ENCODE measurements at places on chromosomes 2 and 18.

DNA sequence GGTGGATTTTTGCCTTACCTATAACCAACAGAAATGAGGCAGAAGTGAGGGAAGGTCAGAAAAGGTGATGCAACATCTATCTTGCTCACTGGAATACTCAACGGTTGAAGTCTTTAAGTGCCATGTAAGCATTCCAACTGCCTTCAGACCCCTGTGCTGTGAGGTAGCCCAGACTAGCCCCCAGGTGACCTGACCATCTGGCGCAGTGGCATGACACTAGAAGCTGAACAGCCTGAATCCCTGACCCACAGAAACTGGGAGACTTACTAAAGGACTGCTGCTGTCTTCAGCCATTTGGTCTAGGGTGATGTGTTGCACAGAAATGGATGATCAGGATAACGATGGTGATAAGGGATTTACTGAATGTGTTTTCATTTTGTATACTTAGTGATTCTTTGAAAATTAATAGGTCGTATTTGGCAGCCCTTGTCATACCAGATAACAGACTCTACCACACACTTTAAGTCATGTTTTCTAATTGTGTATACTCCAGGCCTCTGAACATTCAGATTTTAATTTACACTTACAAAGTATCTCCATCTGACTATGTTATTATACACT is 161.5 kb downstream of the STK39 start:
- DNase-seq: no peak

DNA sequence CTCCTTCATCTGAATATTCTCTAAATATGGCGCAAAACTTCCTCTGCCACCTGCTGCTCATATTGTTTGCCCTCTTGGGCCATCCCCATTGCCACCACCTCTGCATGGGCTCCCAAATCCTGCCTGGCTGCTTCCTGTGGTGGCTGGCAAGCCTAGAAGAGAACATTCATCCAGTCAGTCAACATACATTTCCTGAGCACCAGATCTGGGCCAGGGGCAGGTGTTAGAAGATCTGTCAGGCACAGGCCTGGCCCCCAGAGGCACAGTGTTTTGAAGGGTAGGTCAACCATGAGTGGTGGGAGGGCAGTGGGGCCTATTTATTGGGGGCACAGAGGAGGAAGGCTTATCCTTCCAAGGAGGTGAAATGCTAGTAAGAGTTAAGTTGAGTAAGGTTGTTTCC is 73.2 kb downstream of the TMEM247 start:
- no peak for DNase-seq

- no peak for DNase-seq
Measured at GRCh38 chr2:7017671-7018281, 100.6 kb downstream of the RNF144A start.

- DNase-seq: no peak
Measured at GRCh38 chr2:216318521-216318874, 53.8 kb downstream of the MARCHF4 start.

DNA sequence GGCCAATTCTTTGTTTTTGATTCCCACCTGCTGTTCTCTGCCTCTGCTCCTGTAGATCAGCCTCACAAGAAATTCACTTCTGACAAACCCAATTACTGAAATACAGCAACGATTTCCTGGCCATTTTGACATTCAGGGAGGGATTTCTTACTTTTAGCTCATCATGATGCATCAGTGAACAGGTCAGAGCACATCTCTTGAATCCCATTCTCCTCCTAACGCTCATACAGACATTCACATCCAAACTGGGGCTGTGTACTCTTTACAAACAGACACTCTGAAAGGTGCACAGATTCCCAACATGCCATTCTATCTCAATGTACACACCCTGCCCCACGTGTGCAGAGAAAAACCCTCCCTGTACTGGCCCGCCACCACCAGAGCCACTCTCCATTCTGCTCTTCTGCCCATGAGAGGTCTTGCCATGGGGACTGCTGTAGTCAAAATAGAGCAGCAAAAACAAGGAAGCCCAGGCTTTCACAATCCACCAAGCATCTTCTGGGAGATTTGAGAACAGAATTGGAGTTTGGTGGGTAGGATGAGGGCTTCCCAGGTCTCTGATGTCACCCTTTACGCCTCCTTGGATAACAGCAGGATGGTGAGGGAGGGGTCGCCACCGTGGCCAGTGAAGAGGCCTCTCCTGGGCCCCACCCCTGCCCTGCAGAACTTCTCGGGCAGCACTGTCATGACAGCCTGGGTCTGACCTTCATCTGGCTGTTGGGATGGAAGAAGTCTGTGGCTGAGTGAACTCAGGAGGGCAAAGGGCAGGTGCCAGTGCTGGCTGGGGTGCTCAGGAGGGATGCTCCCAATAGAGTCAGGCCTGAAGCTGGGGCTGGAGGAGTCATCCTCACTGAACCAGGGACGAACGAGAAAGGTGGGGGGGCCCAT is 41.9 kb upstream of the ZFP36L2 start:
- no peak for DNase-seq

DNA sequence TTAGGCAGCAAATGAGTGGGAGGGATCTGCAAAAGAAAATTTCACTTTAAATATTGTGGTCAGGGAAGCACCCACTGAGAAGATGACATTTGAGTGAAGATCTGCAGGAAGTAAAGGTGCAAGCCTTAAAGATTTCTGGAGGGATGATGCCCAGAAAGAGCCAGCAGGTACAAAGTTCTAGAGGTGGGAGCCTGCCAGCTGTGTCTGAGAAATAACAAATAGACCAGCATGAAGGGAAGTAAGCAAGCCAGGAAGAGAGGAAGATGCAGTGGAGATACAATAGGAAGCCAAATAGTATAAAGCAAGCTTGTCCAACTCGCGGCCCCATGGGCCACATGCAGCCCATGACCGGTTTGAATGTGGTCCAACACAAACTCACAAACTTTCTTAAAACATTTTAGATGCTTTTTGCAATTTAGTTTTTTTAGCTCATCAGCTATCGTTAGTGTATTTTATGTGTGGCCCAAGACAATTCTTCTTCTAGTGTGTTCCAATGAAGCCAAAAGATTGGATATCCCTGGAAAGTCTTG is 489.9 kb downstream of the DCC start:
- DNase-seq: no peak

DNA sequence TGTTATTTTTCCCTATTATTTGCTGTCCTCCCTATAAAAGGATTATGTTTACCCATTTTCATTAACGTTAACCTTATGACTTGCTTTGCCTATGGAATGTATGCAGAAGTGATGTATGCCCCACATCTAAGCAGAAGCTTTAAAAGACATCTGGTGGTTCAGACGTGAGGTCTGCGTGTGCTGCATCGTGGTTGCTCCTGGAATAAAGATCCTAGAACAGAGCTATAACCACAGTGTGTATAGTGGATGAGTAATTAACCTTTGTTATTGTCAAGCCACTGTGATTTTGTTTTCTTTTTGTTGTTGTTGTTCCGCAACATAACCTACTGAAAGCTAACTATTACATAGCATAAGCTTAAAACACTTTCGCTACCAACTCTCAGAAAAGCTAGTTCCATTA is 20.9 kb upstream of the CFAP36 start:
- DNase-seq: no peak

DNA sequence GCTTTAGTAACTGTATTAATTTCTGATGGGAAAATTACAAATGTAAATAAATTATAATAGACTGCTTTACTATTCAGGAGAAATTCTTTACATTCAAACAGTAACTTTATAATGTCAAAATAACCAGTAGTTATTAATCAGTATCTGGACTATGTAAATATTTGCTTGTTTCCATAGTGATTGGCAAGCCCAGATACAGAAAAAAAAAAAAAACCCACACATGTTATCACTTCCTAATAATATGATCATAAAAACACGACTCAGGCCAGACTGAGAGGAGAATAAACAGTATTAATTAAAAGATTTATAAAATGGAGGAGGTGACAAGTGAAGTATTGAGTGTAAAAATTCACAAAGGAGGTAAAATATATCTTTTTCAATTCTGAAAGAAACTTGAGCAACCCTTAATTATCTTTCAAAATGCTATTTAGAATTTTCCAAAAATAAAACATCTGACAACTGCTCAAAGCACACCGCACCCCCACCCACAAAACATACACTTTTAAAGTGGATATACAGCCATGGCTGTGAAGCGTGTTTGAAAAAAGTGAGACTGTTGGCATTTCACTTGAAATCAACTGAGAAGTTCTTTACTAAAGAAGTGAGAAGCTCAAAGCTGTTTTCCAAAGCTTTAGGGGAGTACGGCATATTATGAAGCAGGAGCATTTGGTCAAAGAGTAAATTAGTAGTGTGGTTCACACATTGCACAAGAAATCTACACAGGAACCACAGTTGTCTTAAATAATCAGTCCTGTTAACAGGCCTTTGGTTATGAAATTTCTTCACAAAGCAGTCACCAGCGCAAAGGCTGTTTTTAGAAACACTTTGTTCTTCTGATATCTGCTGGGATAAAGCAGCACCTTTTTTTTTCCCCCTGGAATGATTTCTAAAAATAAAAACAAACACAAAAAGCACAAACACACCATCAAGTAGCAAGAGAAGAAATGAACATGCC is 475.8 kb downstream of the TXNL1 start:
- no peak for DNase-seq

DNA sequence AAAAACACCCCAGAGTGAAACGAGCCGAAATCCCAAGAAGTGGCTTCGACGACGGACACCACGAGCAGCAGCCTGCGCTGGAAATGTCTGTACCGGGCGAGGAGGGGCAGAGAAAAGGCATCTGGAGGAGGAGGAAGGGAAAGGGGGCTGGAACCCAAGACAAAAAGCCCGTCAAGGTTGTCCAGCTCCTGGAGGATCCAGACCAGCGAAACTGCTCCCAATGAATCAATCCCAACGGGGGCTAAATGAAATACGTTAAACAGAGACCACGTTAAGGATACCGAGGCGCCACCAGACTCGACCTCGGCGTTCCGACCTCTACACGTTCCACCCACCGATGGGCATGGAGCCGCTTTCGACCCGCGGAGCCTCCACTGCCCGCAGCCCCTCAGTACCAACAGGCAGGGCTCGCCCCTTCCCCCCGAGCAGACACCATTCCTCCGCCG is 400 bp downstream of the CCDC88A start:
- DNase-seq: no peak

- no peak for DNase-seq
Measured at GRCh38 chr2:119608553-119608952, 64.3 kb downstream of the CFAP221 start.

DNA sequence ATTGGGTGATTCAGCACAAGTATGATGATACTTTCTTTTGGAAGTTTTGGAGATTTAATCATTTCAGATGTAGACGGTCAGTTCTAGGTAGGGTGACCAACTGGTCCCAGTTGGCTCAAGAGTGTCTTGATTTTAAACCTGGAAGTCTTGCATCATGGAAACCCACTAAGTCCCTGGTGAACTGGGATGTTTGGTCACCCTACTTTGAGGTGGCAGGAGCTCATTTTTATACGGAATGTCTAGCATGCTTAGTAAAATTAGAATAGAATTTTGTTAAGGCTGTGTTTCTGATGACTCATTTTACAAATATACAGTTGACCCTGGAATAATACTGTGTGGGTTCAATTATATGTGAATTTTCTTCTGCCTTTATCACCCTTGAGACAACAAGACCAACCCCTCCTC is 61.5 kb upstream of the DOCK10 start:
- DNase-seq: no peak

GRCh38 chr2:146597291-146597690 is 1247.5 kb upstream of the ACVR2A start:
- DNase-seq: no peak

DNA sequence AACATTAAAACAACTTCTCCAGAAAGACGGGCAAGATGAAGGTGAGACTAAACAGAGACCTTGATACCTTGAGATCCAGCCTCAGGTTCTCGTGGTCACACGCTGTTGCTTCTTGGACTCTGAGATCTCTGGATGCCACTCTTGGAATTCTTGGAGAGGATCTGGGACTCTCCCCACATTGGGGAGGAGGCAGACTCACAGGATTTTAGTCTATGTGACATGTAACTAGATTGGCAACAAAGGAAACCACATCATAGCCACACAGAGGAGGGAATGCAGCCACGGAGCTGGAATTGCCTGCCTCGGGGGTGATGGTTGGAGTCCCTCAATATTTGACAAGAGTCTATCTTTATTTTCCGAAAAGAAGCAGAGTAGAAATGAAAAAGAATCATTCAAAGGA is 78.8 kb upstream of the IGFBP5 start:
- DNase-seq: no peak
